NCI-H748 treated with DMSO at 0.1 percent for 48 hours (cell line): ENCODE measurements at places on chromosomes 4 and X.

GRCh38 chrX:155718972-155719586 lies 106.3 kb upstream of the TMLHE start:
- no peak for DNase-seq

GRCh38 chr4:184400891-184401290 lies 73.5 kb downstream of the IRF2 start:
- no peak for DNase-seq

DNA sequence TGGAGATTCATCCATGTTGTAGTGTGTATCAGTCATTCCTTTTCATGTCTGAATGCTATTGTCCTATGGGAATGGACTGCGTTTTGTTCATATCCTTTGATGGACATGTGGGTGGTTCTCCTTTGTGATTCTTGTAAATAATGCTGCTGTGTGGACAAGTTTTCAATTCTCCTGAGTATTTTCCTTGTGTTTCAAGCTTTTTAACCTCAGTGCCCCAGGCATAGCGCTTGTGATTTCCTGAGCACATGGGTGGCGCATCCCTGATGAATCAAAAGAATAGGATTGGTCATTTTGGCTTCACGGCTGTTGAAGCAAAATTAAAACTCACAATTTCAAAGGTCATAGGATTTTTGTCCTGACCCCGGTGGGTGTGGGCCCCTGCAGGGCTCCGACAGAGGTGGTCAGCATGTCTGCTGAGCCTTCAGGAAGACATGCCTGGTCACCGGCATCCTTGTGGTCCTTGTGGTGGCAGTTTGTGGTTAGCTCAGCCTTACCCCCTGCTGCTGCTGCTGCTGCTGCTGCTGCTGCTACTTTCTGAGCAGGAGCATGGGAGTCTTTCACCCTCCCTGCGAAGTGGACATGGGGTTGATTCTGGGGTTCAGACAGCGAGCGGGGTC lies 30.0 kb downstream of the SHROOM2 start:
- no peak for DNase-seq

DNA sequence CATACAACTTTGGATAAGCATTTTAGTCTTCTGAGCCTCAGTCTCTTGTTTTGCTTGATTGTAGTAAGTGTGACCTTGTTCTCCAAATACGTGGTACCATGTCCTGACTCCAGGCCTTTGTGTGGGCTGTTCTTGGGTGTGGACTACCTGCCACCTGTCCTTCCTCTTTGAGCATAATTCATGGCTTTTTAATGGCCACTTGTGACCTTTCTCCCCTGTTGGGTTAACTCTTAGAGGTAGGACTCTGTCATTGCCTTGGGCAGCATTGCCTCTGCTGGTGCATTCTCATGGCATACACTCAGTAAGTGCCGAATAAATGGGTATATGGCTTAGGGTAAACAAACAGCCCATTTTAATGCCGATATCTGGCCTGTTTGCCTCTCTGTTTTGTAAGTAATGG lies 3.0 kb downstream of the NSD2 start:
- DNase-seq: no peak

- DNase-seq: no peak
These were observed 108.2 kb upstream of the MAGEE2 start for GRCh38 chrX:75893281-75893680.

GRCh38 chr4:118113220-118113619 lies 78.9 kb downstream of the NDST3 start:
- DNase-seq: no peak
